SHP77 treated with DMSO at 0.1 percent for 48 hours (cell line): ENCODE measurements at places on chromosomes 7 and 10.

- no peak for DNase-seq
Observed at GRCh38 chr10:1524540-1524939, 212.8 kb downstream of the ADARB2 start.

GRCh38 chr7:100949227-100949932 lies at the start of gene MUC3A:
Gene MUC3A (plus strand): TSS chr7:100949534. CDS start chr7:100949625, 91 bp downstream.
- DNase-seq: no peak

GRCh38 chr10:48501226-48501625 lies 103.6 kb downstream of the ARHGAP22 start:
- DNase-seq: no peak

- DNase-seq: peak; percentile 10
Observed at GRCh38 chr10:43060291-43060690, 16.6 kb upstream of the RET start.

- DNase-seq: no peak
Observed at GRCh38 chr10:8312781-8313180, 258.3 kb downstream of the GATA3 start.

GRCh38 chr7:7757576-7757975 lies 39.2 kb upstream of the RPA3 start:
- no peak for DNase-seq

GRCh38 chr10:49649936-49650723 lies 29.3 kb upstream of the C10orf53 start:
- no peak for DNase-seq

- DNase-seq: no peak
Observed at GRCh38 chr7:123260428-123260960, 60.7 kb upstream of the SLC13A1 start.

DNA sequence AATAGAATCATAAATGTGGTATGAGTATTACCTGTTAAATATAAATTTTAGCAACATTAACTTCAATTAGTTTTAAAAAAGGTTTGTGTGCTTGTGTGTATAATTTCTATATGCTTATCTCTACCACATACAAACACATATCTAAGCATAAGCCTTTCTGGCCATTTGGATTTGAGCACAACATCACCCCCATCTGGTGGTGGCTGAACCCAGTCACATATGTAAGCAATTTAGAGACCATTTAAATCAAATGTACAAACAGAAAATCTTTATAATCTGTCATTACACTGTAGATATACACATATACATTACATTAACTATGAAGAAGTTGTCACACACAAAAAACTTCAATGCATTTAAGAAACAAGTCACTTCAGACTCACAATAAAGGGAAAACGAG lies 31.7 kb downstream of the GPR22 start:
- DNase-seq: no peak

DNA sequence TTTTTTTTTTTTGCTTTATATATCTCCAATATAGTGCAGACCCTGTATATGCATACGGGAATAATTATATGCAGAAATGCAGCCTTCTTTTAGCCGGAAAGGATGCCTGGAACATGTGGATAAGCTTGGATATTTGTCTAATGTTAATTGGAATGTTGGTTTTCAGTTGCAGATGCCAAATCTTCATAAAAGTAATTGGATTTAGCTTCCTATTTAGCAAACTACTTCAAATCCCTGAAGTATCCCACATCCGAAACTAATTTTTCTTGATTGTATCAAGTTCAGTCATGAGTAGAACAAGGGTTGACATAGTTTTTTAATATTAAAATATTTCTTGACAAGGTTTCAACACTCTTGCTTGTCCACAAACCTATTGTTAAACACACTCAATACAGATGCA lies 281.7 kb downstream of the BBS9 start:
- DNase-seq: no peak

GRCh38 chr10:11146402-11147171 lies 128.9 kb downstream of the CELF2 start:
- DNase-seq: no peak

GRCh38 chr7:10973942-10974911 lies 555 bp downstream of the PHF14 start:
- DNase-seq: peak; percentile 31

DNA sequence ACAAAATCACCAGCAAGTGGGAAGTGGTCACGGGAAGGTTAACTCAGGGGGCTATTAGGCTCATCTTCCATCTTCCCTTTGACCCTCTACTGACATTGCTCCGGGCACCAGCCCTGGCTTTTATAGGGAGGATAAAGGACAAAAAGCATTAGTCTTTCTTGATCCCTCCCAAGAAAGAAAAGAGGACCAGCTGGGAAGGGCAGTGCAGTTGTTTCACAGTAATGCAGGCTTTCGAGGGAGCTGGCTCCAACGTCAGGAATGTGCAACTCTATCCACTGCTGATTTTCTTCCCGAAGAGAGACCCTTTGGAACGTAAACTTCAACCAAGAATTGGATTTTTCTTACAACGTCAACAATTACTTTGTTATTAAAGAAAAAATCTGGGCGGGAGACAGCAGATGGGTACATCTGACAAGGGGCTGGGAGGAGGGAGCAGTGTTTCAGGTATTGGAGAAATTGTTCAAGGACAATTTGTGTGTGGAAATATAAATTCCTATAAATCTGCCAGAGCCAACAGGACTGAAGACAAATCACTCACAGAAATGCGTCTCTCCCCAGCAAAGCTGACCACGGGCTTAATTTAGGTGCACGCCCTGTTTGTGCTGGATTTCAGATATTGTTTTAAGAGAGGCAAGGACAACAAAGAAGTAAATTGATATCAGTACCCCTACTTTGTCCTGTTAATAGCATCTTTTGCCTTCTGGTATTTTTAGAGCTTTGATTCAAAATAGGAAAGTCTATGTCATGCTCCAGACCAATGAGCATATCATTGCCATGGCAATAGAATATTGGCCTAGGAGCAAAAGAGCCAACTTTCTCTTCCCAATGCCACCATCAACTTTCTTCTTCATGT lies 23.4 kb upstream of the ARID5B start:
- DNase-seq: no peak

GRCh38 chr10:845526-845925 lies 86.0 kb downstream of the LARP4B start:
- DNase-seq: no peak

GRCh38 chr10:90571481-90572258 lies 286.2 kb downstream of the HTR7 start:
- no peak for DNase-seq

DNA sequence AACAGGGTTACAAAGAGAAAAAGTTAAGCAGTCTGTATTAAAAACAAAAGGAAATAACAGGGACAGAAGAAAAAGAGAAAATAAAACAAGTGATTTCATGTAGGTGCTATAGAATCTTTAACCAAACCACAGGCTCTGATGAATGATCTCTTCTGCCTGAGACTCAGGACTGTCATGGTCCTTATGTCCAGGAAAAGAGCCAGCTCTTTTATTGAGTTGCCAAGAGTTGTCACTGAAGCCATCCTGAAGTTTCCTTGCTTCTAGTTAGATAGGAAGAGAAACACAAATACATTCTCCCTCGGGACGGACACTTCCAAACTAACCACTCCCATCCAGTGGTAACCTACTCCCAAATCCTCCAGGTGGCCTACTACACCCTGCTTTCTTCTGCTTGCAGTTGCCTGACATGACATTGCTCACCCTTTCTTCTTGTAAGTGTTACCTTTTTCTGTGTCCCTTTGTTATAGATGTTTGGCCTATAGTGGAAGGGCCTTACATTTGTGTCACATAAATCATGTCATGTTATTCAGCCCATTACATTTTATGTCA lies 346.7 kb downstream of the NRG3 start:
- no peak for DNase-seq

- no peak for DNase-seq
Observed at GRCh38 chr7:148991536-148991935, 36.8 kb downstream of the PDIA4 start.

- DNase-seq: no peak
Observed at GRCh38 chr10:72108830-72109635, 20.7 kb upstream of the SPOCK2 start.

GRCh38 chr7:29639886-29640595 lies 76.4 kb downstream of the PRR15 start:
- DNase-seq: no peak

- no peak for DNase-seq
Observed at GRCh38 chr10:111875725-111876124, 307.8 kb downstream of the GPAM start.

GRCh38 chr10:71725249-71725648 lies 5.7 kb upstream of the C10orf105 start:
- DNase-seq: no peak

DNA sequence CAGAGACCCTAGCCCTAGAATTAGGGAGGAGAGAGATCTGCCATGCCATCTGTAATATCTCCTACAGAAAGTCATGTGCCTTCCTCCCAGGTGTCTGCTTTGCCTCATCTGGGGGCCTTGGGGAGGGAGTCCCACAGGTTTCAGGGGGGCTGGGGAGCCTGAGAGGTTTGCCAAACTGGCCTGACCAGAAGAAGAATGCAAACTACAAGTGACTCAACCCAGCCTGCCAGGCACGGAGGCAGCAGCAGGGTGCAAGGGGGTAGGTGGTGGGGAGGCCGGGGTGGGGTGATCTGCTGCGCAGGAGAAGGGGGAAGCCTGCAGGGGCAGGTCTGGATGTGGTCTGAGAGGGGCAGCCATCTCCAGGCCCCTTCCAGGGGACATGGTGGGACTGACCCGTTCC lies 9.6 kb upstream of the TRIM8 start:
- DNase-seq: no peak

DNA sequence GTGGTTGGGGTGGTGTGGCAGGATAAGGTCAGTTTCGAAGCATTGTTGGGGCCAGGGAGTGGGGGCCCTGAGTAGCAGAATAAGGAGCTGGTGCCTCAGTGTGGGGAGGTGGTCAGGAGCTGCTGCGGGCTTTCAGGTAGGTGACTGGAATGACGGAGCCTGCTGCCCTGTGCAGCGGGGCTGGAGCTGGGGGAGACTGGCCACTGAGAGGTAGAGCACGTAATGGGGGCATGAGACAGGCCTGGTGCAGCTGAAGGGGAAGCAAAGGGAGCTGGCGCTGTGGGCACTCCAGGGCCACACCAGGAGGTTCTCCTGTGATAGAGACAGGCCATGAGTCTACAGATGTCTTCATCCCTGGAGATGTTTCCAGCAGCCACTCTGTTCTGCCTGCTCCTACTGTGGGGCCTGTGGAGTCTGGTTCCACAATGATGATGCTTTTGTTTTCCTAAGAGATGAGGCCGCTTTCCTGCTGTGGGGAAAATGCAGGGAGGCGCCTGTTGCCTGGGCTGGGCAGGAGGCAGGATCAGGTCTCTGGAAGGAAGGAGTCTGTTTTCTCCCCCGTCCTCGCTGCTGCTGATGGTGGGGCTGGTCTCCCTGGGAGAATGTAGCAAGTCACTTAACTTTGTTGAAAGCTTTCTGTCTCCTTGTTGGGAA lies 31.1 kb downstream of the NUB1 start:
- no peak for DNase-seq

DNA sequence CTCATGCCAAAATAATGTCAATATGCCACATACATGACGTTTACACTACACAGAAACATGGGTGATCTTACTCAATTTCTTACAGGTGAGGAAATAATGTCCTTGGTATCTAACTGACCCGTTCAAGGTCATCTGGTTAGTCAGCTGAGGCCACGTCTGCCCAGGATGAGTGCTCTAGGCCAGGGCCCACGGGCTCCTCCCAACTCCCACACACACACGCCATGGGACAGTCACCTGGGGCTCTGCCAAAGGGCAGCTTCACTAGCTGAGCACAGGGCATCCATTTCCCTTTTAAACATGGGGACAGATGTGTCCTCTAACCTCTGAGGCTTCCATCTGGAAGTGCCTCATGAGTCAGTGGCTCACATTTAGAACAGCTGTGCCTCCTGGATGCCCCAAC lies 123.9 kb downstream of the TNS3 start:
- DNase-seq: no peak

DNA sequence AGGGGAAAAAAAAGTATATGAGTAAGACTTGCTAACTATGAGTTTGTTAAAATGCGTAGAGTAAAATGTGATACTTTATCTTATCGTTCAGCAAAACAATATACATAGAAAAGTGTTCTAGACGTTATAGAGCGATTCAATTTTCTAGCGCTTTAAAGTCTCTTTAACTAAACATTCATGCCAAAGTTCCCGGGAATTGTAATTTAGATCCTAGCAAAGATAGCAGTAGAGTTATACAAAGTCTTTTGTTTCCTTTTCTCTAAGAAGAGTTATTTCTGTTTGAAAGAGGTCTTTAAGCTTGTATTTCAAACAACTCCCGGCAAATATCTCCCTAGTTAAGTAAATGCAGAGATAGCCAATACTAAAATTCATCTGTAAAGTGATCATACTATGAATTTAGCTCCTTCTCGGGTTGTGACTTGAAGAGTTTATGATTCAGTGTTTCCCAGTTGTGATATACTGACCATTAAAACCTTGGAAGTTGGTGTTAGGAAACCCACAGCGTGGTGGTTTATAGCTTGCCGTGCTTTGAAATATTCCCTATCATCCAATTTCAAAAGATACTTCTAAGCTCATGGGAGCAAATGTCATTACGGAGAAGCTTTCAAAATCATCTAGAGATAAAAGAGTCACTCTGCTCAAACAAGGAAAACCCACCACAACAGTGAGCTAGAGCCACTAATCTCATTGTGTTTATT lies 171.7 kb downstream of the CSTF2T start:
- DNase-seq: no peak

DNA sequence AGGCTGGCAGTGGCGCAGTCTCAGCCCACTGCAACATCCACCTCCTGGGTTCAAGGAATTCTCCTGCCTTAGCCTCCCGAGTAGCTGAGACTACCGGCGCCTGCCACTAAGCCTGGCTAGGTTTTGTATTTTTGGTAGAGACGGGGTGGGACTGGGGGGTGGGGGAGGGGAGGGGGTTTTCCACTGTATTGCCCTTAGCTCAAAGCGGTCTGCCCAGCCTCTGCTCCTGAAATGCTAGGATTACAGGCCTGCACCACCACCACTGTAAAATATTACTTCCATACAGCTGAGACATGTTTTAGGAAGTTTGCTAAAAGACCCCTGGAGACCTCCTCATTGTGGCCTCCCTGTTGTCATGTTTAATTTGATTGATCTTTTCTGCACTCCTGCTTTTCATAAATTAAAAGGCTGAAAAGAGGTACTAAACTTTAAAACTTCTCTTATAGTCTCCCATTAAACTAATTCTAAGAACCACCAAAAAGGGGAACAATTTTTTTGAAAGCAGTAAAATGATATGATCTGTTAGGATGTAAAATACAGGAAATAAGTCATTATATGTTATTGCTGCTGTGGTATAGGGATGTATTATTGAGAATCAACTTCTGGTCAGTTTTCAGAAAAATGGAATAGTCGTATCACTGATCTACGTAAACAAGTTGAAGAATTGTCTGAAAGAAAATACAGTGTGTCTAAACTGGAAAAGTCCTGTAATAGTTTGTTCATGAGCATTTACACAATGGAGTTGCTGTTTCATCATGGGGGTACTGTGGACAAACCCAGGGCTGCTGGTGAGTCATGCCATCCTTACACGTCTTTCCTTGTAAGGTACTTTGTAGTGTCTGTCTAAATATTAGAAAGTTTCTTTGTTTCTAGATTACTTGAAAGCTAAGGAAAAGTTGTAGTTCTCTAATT lies 72.9 kb upstream of the TMEM248 start:
- DNase-seq: peak; percentile 19

DNA sequence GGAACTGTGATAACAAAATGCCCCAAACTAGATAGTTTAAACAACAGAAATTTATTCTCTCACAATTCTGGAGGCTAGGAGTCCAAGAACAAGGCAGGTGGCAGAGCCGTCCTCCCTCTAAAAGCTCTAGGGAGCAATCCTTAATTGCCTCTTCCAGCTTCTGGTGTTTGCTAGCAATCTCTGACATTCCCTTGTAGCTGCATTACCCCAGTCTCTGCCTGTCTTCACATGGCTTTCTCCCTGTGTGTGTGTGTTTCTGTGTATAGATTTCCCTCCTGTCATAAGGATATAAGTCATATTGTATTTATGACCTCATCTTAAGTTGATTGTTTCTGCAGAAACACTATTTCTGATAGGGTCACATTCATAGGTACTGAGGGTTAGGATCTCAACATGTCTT lies 177.5 kb downstream of the WNT2 start:
- no peak for DNase-seq
